Body of pancreas (tissue), 4 donors: ENCODE measurements at places on chromosomes 7 and 10. TPM values are rescaled to one million over a fixed set of nuclear protein-coding genes. Genes with fewer than 3 reads are reported as not detected.

The SPOCK2 gene
- 2.0 TPM for total RNA-seq

The GRID2IP gene
- 1.0 TPM for total RNA-seq

The TMEM273 gene
- 9.3 TPM for total RNA-seq

DNA sequence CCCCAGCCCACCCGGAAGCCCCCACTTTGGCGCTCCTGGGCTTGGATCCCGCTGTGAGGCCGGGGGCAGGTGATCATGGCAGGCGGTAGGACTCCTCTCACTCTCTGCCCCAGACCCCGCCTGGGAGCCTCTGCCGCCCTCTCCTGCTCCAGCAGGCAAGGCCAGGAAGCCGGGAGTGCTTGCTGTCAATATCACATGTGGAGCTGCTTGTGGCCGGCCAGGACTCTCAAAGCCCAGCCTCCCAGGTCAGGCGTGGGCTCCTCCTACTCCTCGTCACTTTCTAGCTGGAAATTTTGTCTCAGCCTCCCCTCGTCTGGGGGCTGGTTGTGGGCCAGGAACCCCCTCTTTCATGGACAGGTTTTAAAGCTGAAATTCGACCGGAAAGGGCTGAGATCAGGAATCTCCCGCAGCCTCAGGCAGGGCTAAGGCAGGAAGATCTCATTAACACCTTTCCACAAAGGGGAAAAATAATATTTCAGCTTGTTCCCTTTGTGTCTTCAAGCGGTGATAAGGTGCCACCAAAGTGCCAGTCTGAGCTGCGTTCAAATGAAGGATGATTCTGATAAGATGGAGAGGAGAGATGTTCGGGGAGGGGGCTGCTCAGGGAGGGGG lies 273.6 kb upstream of the PODXL start:
- H3K36me3 ChIP-seq: no peaks in the 10 kb centered on the region
- no peak overlapping the region for H3K4me3 ChIP-seq
- peaks cover 7% of the 10 kb centered on the region for H3K4me1 ChIP-seq
- DNase-seq: peak; percentile 14
- H3K27me3 ChIP-seq: no peaks in the 10 kb centered on the region

- peaks cover 12% of the 10 kb centered on the region for H3K4me1 ChIP-seq
- no peak within 1 kb of the TSS for H3K4me3 ChIP-seq
Observed at GRCh38 chr10:103276896-103277712, at the start of gene INA. Gene INA (plus strand): TSS chr10:103277138. CDS start chr10:103277212, 74 bp downstream.

GRCh38 chr7:18610331-18610948 lies 114.9 kb downstream of the HDAC9 start:
- H3K27ac ChIP-seq: no peak overlapping the region
- H3K4me1 ChIP-seq: no peaks in the 10 kb centered on the region

DNA sequence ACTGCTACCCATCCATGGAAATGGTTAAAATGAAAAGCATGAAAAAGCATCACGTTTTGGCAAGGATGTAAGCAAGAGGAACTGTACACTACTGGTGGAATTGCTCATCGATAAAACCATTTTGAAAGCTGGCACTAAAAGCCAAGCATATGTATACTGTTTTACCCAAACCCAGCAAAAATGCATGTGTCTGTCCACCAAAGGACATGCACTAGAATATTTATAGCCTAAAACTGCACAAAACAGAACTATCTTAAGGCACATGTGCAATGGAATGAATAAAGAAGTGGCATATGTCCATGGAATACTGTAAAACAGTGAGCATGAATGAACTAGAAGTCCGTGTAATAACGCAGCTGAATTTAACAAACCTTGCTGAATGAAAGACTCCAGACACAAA lies 22.9 kb downstream of the RBAK start:
- DNase-seq: no peak
- no peaks in the 10 kb centered on the region for H3K27me3 ChIP-seq
- H3K27ac ChIP-seq: no peak overlapping the region
- no peak overlapping the region for H3K4me3 ChIP-seq
- peaks cover 11% of the 10 kb centered on the region for H3K36me3 ChIP-seq

DNA sequence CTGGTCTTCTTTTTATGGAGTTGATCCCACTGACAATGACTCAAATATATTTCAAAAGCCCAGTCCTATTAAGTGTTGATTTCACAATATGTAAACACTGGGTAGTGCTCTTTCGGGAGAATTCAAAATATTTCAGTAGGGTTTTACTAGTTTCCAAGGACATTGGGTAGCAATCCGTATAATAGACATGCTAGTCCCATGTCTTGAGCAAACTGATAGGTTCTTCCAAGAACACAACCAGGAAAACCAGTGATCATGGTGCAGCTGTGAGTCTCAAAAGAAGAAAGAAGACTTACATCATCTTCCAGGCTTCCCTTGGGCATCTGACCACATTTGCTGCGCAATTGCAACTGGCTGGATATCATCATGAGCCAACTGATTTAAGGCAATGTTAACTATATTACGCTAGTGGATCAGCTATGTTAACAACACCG lies 59.3 kb upstream of the APBB1IP start:
- H3K27me3 ChIP-seq: no peaks in the 10 kb centered on the region
- H3K4me3 ChIP-seq: no peak overlapping the region
- DNase-seq: no peak
- no peaks in the 10 kb centered on the region for H3K36me3 ChIP-seq
- no peak overlapping the region for H3K27ac ChIP-seq

- no peak overlapping the region for H3K27ac ChIP-seq
- H3K27me3 ChIP-seq: no peaks in the 10 kb centered on the region
- H3K36me3 ChIP-seq: no peaks in the 10 kb centered on the region
Observed at GRCh38 chr7:74495112-74496086, 41.7 kb downstream of the GTF2IRD1 start.

DNA sequence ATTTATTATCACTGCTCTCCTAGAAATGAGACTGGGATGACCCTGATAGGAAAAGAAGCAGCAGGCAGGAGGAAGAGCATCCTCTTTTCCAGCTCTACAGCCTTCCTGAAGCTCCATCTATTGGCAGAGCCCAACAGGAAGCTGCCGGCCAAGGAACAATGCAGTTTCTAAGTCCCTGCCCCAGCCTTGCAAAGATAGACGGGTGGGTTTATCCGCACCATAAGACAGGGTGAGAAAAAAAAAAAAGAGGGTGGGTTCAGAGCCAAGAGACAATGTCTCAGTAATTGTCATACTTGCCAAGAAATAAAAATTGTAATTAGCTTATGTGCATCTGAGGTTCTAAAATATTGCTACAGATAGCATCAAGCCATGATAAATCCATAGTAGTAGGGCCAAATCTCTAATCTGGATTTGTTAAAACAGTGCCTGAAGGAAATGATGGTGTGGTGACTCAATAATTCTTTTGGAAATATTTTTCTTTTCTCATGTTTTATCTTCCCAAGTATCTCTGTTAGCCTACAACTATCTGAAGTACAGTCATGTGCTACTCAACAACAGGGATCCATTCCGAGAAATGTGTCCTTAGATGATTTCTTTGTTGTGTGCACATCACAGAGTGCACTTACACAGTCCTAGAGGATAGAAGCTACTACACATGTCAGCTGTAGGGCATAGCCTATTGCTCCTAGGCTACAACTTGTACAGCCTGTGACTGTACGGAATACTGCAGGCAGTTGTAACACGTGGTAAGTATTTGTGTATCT lies 242.9 kb upstream of the CXCL12 start:
- no peak overlapping the region for H3K4me3 ChIP-seq
- H3K27me3 ChIP-seq: no peaks in the 10 kb centered on the region
- no peak for DNase-seq
- no peaks in the 10 kb centered on the region for H3K4me1 ChIP-seq
- no peak overlapping the region for H3K27ac ChIP-seq

GRCh38 chr7:158849768-158850544 lies 6.4 kb upstream of the DYNC2I1 start:
- H3K4me1 ChIP-seq: no peaks in the 10 kb centered on the region
- H3K27me3 ChIP-seq: no peaks in the 10 kb centered on the region
- no peak overlapping the region for H3K4me3 ChIP-seq
- H3K27ac ChIP-seq: no peak overlapping the region
- no peak for DNase-seq

- H3K4me1 ChIP-seq: no peaks in the 10 kb centered on the region
- H3K4me3 ChIP-seq: no peak overlapping the region
- no peaks in the 10 kb centered on the region for H3K36me3 ChIP-seq
- DNase-seq: no peak
- no peaks in the 10 kb centered on the region for H3K27me3 ChIP-seq
- no peak overlapping the region for H3K27ac ChIP-seq
Observed at GRCh38 chr7:27600247-27600646, 62.4 kb downstream of the HIBADH start.

- peaks cover 22% of the 10 kb centered on the region for H3K4me1 ChIP-seq
- no peaks in the 10 kb centered on the region for H3K27me3 ChIP-seq
- no peak overlapping the region for H3K4me3 ChIP-seq
- no peak overlapping the region for H3K27ac ChIP-seq
- no peak for DNase-seq
- H3K36me3 ChIP-seq: no peaks in the 10 kb centered on the region
Observed at GRCh38 chr7:26444555-26444954, 152.9 kb downstream of the SNX10 start.

DNA sequence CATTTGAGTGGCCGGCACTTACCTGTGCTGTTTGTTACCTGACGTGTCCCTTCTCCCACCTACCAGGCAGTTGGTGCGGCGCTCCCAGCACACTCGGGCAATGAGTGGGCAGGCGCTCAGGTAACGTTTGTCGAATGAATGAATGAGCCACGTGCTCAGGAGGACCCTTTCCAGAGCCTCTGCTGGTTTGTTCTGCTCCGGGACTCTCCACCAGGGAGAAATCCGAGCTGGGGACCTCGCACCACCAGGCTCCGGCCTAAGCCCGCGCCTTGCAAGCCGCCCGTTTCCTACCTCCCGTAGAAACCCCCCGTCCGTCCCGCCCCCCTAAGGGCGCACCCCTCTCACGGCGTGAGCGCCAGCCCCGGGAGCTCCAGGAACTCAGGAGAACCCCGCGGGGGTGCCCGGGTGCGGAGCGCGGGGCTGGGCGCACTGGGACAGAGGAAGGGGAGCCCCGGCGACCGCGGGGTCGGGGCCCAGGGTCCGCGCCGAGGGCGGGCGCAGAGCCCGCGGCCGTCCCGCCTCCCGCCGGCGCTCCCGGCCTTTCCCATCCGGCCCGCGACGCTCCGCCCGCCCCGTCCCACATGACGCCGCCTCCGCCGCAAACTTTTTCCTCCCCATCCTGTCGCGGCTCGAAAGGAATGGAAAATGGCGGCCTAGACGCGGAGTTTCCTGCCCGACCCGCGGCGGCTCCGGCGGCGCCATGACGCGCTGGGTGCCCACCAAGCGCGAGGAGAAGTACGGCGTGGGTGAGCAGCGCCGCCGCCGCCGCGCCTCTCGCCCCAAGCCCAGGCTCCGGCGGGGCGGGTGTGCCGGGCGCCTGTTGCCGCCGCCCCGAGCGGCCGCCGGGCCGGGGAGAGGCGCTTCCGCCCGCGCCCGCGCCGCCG lies at the start of gene DOCK1:
TSS of gene DOCK1 (plus strand) at position 611 of the 884 bp plus-strand sequence. CDS start at position 701, 90 bp downstream.
- peak within 1 kb of the TSS; percentile 76 for H3K4me3 ChIP-seq
- peak within 1 kb of the TSS; percentile 72 for H3K27ac ChIP-seq
- peak; percentile 72 for DNase-seq
- H3K36me3 ChIP-seq: no peaks in the 10 kb centered on the region
- no peaks in the 10 kb centered on the region for H3K27me3 ChIP-seq
